Vein endothelial cell (primary cell): ENCODE measurements at places on chromosomes 16 and 17. TPM values are rescaled to one million over a fixed set of nuclear protein-coding genes. Genes with fewer than 3 reads are reported as not detected.

The KRT20 gene
- not detected in 2 replicates for total RNA-seq

The MFAP4 gene
- total RNA-seq, result 0.33 TPM in 1 of 2 replicates, not detected in the other

The PRR15L gene
- total RNA-seq, result not detected in 2 replicates

The MAF gene
- 0.57 and 0.65 TPM in 2 replicates for total RNA-seq

The NLGN2 gene
- total RNA-seq, result 4.6 and 5.2 TPM in 2 replicates
